Subcutaneous adipose tissue (tissue), 4 donors: ENCODE measurements at places on chromosomes 12 and 14. TPM values are rescaled to one million over a fixed set of nuclear protein-coding genes. Genes with fewer than 3 reads are reported as not detected.

ANKS1B gene
- 4.5 TPM for total RNA-seq

NDRG2 gene
- 275 TPM for total RNA-seq

LRRK2 gene
- total RNA-seq: 22.2 TPM

C12orf43 gene
- 13.8 TPM for total RNA-seq

KERA gene
- not detected for total RNA-seq

CISTR gene
- not detected for total RNA-seq

RDH12 gene
- total RNA-seq: not detected

CHFR gene
- total RNA-seq: 38.6 TPM

TGM1 gene
- not detected for total RNA-seq

CLEC2B gene
- total RNA-seq: 14.5 TPM

HOXC12 gene
- 0.57 TPM for total RNA-seq

SLCO1B1 gene
- not detected for total RNA-seq

GLS2 gene
- total RNA-seq: not detected

EEA1 gene
- 59.5 TPM for total RNA-seq

CFAP54 gene
- 0.33 TPM for total RNA-seq

GUCY2C gene
- 0.17 TPM for total RNA-seq

FICD gene
- 9.9 TPM for total RNA-seq

SVOP gene
- total RNA-seq: not detected

GALNT4 gene
- 4.6 TPM for total RNA-seq

DPF3 gene
- not detected for total RNA-seq

TTC7B gene
- total RNA-seq: 31.0 TPM
